Naive B cell (primary cell): ENCODE measurements at places on chromosomes 11 and 22. TPM values are rescaled to one million over a fixed set of nuclear protein-coding genes. Genes with fewer than 3 reads are reported as not detected.

MPEG1 gene
- 95.0 TPM for polyA plus RNA-seq

APLNR gene
- polyA plus RNA-seq, result not detected

MAPK8IP1 gene
- 0.12 TPM for polyA plus RNA-seq

GRM5 gene
- polyA plus RNA-seq, result not detected

PANX2 gene
- not detected for polyA plus RNA-seq

ZNF280B gene
- 3.7 TPM for polyA plus RNA-seq

YPEL4 gene
- not detected for polyA plus RNA-seq

METTL15 gene
- 7.8 TPM for polyA plus RNA-seq

LUZP2 gene
- polyA plus RNA-seq, result not detected

P2RY6 gene
- polyA plus RNA-seq, result not detected

NNMT gene
- not detected for polyA plus RNA-seq

RBMXL2 gene
- not detected for polyA plus RNA-seq

RNF215 gene
- 0.95 TPM for polyA plus RNA-seq

EIF3M gene
- polyA plus RNA-seq, result 198 TPM

CCDC116 gene
- not detected for polyA plus RNA-seq

PGA5 gene
- polyA plus RNA-seq, result not detected

AMBRA1 gene
- polyA plus RNA-seq, result 6.9 TPM

API5 gene
- 114 TPM for polyA plus RNA-seq

YPEL1 gene
- polyA plus RNA-seq, result 16.6 TPM

C11orf91 gene
- not detected for polyA plus RNA-seq

FGF4 gene
- not detected for polyA plus RNA-seq

OR6A2 gene
- not detected for polyA plus RNA-seq

CCDC88B gene
- 9.3 TPM for polyA plus RNA-seq

MMP10 gene
- not detected for polyA plus RNA-seq

VPS37C gene
- 1.9 TPM for polyA plus RNA-seq

AQP11 gene
- 0.90 TPM for polyA plus RNA-seq

VPREB1 gene
- 23.1 TPM for polyA plus RNA-seq

MMP27 gene
- polyA plus RNA-seq, result not detected

MCHR1 gene
- polyA plus RNA-seq, result not detected

MYOD1 gene
- not detected for polyA plus RNA-seq

MRGPRX4 gene
- not detected for polyA plus RNA-seq

SHISA8 gene
- 0.28 TPM for polyA plus RNA-seq

LYVE1 gene
- polyA plus RNA-seq, result not detected

CLMP gene
- polyA plus RNA-seq, result 0.31 TPM

OR51B5 gene
- polyA plus RNA-seq, result not detected

EFCAB6 gene
- polyA plus RNA-seq, result not detected

FOLR3 gene
- not detected for polyA plus RNA-seq

SAA4 gene
- polyA plus RNA-seq, result not detected

SAA2 gene
- not detected for polyA plus RNA-seq

KCNQ1 gene
- 9.4 TPM for polyA plus RNA-seq

NAALAD2 gene
- 0.10 TPM for polyA plus RNA-seq

MS4A3 gene
- not detected for polyA plus RNA-seq

GRAP2 gene
- 16.1 TPM for polyA plus RNA-seq

KDM2A gene
- 16.4 TPM for polyA plus RNA-seq

GGTLC2 gene
- not detected for polyA plus RNA-seq

CDC42BPG gene
- not detected for polyA plus RNA-seq

TYR gene
- polyA plus RNA-seq, result not detected

WBP2NL gene
- 1.1 TPM for polyA plus RNA-seq

ALX4 gene
- not detected for polyA plus RNA-seq

FZD4 gene
- polyA plus RNA-seq, result not detected

CHRNA10 gene
- polyA plus RNA-seq, result 0.64 TPM

TSSC4 gene
- polyA plus RNA-seq, result 67.7 TPM

FIBP gene
- polyA plus RNA-seq, result 103 TPM

TMEM126B gene
- polyA plus RNA-seq, result 45.0 TPM

TIMP3 gene
- polyA plus RNA-seq, result 0.35 TPM

ANKK1 gene
- not detected for polyA plus RNA-seq

OR4D5 gene
- polyA plus RNA-seq, result not detected

THY1 gene
- polyA plus RNA-seq, result not detected

ZNF215 gene
- 0.47 TPM for polyA plus RNA-seq

WNT11 gene
- polyA plus RNA-seq, result not detected
